ENCODE measurements at places on chromosomes 6 and 20.

GRCh38 chr6:153852481-153852880, 186.6 kb upstream of the OPRM1 start:
- DNase-seq, result no peak

- DNase-seq, result no peak
Measured at GRCh38 chr6:24072038-24072746, 53.8 kb upstream of the NRSN1 start.

- no peak for DNase-seq
Measured at GRCh38 chr6:96913621-96914020, 10.9 kb upstream of the KLHL32 start.

GRCh38 chr6:31356946-31357466, at the start of gene HLA-B:
HLA-B (minus strand) TSS chr6:31357179; CDS start chr6:31357158, 21 bp downstream.
- peak; percentile 96 for DNase-seq

DNA sequence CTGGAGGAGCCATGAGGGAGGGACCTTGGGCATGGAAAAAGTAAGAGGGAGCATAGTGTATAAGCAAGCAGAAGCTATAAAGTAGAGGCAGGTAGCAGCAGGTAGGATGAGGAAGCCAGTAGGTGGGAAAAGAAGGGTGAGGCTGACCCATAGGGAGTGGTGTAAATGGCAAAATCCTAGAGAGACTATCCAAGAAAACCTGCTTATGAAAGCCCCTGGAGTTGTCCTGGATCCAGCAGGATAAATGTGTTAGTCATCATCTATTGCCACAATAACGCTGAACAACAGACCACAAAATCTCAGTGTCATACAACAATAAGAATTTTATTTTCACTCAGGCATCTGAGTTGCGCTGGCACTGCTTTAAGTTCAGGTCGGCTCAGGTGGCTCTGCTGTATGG, 30.2 kb downstream of the CHD6 start:
- no peak for DNase-seq

Data from T-helper 9 cell (primary cell).